ENCODE measurements at places on chromosomes 16 and 17.

DNA sequence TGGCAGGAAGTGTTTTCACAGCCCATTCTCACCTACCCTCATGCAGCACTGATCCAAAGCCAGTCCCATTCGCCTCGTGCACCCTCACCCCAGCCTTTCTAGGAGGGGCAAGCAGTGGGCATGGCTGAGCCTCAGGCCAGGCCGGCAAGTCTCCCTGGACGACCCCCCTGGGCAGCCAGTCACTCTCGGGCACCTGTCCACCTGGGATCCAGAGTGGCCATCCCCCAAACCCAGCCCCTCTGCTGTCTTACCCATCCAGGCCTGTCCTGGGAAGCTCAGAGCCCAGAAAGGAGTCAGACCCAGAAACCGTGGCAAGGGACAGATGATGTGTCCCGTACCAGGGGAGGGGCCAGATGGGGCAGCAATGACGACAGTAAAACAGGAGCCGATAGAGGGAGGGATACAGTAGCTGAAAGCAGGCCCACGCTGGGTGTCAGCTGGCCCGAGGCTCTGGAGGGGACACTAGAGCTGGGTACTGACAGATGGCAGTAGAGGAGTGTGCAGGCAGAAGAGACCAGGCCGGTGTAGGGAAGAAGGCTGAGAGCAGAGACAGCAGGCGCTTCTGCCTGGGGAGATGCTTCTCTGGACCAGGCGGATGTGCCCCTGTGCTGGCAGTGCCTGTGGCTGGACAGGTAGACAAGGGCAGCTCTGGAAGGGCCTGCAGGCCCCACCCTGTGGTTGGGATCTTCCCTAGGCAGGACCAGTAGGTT, 5.8 kb downstream of the CMTM3 start:
- DNase-seq, result peak; percentile 80

GRCh38 chr17:2271985-2272702, 31.4 kb downstream of the SMG6 start:
- DNase-seq, result no peak

DNA sequence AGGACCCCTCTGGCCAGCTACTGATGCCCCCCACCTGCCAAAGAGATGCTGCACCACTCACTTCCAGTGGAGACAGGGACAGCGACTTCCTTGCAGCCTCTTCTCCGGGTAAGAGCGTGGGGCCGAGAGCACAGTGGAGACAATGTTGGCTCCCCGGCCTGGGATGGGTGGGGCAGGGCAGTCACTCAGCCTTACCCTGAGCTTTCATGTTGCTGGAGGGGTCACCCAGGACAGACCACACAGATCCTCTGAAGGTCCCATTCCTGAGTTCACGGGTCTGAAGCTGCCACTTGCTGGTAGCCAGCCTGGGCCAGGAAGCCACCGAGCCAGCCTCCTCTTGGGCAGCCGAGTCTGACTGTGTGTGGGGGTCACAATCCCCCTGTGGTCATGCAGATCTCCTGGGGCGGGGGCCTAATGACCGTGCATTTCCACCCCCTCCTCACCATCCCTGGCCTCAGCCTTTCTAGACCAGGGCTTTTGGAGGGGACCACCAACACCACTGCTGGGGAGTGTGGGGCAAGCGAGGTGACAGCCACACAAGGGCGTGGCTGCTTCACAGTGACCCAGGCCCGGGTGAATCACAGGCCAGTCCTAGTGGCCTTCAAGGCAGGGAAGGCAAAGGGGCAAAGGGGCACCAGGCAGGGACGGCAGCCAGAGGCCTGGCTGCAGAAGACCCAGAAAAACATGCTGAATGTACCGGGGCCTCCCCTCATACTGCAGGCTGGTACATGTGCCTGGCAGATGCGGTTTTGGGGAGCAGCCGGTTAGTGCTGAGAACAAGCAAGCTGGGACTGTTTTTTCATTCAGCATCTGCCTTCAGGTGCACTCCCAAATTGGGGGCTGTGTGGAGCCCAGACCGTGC, 10.4 kb downstream of the TAF1C start:
- DNase-seq, result no peak

GRCh38 chr17:280901-281300, 71.7 kb downstream of the RPH3AL start:
- DNase-seq, result no peak

DNA sequence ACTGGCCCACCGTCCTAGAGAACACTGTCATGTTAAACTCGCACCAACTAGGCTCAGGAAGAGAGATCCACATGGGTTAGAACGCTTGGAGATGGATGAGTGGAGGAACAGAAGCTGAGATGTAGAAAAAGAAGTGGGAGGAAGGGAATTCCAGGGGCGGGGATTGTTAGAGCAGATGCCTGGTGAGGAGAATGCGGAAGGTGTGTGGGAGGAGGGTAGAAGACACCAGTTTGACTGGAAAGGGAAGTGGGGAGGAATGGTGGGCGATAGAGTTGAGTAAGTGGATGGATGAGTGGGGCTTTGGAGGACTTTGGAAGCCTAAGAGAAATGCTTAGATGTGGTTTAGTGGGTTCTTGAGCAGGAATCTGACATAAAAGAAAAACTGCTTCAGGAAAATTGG, 37.4 kb downstream of the DHX38 start:
- no peak for DNase-seq

DNA sequence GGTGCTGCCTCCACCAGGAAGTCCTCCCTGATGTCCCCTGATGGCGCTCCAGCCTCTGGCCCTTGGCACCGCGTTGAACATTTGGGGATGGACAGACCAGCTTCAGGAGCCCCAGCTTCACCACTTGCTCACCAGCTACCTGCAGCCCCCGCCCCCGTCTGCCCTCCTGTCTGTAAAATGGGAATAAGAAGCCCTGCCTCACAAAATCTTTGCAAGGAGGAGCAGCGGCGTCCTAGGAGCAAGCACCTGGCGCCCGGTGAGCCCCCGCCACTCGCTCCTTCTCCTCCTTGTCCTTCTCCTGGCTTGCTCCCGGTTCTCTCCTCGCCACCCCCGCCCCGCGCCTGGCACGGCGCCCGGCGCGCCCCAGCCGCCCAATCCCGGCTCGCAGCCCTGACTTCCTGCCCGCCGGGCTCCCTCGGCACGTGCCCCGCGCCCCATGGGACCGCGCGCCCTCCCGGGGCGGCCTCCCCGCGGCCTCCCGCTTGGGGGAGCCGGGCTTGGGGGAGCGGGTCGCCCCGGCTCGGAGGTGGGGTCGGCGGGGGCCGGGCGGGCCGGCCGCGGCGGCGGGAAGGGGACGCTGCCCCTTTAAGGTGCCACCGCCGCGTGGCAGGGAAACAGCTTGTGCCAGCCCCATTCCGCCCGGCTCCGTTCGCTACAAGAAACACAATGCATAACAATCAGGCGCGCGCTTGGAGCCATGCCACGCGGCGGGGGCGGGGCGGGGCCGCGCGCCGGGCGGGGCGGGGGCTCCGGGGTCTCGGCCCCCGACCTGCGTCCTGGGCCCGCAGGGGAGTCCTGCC, 9.1 kb upstream of the PPP1R1B start:
- peak; percentile 40 for DNase-seq

GRCh38 chr16:51440131-51440889, 289.2 kb upstream of the SALL1 start:
- peak; percentile 67 for DNase-seq

GRCh38 chr17:29368926-29369325, 21.2 kb upstream of the TAOK1 start:
- no peak for DNase-seq

DNA sequence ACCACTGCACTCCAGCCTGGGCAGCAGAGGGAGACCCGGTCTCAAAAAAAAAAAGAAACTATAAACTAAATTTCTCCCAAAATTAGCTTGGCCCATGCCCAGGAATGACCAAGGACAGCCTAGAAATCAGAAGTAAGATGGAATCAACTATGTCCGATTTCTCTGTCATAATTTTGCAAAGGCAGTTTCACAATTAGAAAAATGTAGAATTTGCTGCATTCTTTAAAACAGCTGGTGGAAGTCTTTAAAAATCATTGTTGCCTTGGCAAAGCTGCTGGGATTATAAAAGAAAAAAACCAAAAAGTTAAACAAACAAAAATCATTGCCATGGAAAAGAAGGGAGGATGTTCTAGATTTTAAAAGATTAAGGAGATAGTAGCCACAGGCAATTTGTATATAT, 32.4 kb downstream of the WWP2 start:
- DNase-seq, result no peak

- DNase-seq, result no peak
These were observed 597.9 kb downstream of the KCNJ2 start for GRCh38 chr17:70767102-70767701.

DNA sequence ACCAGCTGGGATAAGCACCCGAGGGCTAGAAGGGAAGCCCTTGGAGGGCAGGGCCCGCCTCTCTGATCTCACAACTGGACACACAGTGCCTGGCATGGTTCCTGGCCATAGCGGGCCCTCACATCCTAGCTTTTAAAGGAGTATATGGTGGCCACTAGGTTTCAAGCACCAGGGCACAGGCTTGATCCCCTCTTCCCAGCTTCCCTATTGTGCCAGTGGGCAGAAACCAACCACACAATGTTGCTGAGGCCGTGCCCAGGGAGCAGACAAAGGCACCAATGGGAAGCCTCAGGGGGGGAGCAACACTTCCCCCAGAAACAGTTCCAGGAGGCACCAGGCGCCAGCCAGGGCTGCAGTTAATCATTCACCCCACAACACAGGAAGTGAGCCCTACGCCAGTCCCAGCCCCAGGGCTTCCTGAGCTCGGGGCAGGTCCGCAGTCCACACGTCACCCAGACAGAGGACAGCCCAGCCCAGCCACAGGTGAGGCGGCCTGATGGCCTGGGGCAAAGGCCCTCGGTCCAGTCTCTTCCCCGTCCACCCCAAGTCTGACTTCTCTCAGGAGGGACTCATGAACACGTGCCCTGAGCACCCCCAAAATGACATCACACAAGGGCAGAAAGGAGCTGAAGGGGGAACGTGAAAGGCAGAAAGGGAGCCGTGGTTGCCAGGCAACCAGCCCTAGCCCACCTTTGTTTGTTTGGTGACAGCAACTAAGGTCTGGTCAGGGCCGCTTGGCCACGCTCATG, 12.8 kb downstream of the SMIM5 start:
- DNase-seq, result no peak

DNA sequence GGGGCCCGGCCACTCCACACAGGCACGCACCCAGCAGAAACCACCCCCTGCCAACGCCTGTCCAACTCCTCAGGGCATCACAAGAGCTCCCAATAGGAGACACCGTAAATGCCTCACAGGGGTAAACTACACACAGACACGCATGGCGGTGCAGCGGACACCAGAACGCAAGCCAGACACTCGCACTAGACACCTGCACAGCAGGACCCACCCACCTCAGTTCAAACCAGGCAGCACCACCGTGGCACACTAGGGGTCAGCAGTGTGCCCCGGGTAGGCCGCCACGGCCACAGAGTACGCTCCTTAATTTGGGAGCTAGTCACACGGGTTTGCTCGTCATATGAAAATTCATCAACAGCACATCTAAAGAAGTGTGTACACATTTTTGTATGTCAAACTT, 3.4 kb downstream of the SLC38A10 start:
- no peak for DNase-seq

DNA sequence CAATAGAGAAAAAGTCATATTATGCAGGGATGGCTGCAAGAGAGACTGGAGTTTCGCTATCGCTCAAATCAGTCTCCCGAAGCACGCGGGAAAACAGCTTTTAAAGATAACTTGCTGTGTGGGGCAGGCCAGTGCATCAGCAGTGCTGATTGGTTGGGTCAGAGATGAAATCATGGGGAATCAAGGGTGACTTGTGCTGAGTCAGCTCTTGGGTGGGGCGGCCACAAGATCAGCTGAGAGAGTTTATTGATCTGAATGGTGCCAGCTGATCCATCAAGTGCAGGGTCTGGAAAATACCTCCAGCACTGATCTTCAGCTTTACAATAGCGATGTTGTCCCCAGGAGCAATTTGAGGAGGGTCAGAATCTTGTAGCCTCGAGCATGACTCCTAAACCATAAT, 430.5 kb downstream of the RBFOX1 start:
- DNase-seq, result no peak

GRCh38 chr17:54898576-54898975, 2.1 kb upstream of the TOM1L1 start:
- DNase-seq, result no peak

DNA sequence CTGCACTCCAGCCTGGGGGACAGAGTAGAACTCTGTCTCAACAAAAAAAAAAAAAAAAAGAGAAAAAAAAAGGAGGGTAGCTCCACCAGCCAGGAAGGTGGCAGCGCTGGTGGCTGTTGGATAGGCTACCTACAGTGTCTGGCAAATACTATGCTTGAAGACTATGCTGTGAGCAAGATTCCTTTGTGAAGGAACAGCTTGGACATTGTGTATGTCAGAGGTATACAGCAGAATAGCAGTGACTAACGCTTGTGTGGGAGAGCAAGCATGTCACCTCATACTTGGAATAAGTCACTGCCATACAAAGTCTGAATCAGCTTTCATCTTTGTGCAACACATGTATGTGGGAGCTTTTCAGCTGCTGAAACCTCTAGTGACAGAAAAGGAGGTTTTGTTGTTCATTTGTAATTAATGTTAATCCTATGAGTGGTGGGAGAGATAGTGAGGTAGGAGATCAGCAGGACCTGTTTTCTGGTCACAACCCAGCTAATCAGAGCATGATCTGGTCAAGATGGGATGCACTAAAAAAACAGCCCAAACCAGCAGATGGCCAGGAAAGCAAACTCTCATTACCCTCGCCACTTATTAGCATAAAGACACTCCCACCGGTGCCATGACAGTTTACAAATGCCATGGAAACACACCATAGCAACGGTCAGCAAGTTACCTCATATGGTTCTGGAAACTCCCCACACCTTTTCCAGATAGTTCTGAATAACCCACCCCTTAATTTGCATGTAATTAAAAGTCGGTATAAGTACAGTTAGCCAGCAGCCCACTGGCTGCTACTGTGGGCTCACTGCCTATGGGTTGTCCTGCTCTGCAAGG, 6.8 kb upstream of the ITGAD start:
- DNase-seq, result peak; percentile 69

- no peak for DNase-seq
These were observed 23.7 kb upstream of the PMFBP1 start for GRCh38 chr16:72195609-72196008.

- no peak for DNase-seq
These were observed 16.9 kb downstream of the MAP3K3 start for GRCh38 chr17:63639125-63639524.

DNA sequence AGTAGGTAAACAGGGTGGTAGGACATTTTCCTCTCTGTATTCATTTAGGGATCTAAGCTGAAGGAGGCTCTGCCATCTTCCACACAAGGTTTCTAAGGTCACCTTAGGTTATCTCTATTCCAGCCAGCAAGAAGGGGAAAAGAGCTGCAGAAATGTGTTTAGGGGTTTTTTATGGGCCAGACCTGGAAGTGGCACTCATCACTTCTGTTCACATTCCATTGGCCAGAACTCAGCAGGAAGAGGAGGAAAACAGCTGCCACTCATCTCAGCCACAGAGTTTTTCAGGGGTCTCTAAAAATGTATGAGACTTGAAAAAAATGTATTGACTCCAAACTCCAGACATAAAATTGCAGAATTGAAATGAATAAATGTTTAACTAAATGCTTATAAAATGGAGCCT, 65.8 kb downstream of the FTO start:
- DNase-seq, result no peak

GRCh38 chr17:79616801-79617200, 6.0 kb upstream of the RBFOX3 start:
- no peak for DNase-seq

- DNase-seq, result no peak
These were observed 450.3 kb upstream of the CDH11 start for GRCh38 chr16:65572156-65572555.

- no peak for DNase-seq
These were observed 23.1 kb upstream of the BAHCC1 start for GRCh38 chr17:81371910-81372760.

- DNase-seq, result no peak
These were observed 19.3 kb downstream of the SOCS1 start for GRCh38 chr16:11236461-11237254.

- DNase-seq, result no peak
These were observed 7.7 kb downstream of the BEAN1 start for GRCh38 chr16:66434619-66435430.
